ENCODE measurements at places on chromosomes 11 and 22.

- no peak for DNase-seq
Measured at GRCh38 chr11:21534288-21534687, 658.6 kb upstream of the ANO5 start.

DNA sequence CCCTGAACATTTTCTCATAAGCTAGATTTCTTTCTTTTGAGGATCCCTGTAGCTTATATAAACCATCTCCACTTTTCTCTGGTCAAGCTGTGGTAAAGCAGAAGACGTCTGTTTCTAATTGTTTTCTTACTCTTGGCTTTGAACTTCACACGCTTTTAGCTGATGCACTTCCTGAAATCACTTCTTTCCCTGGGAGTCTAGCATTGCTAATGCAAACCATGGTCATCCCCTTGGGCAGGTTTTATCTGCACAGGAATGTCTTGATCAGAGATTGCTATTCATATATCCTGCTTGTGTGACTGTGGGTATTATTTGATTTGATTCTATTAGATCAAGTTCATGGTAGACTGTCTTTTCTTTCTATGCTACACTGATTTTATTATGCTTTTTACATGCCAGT is 199.2 kb upstream of the POU2AF2 start:
- no peak for DNase-seq

- no peak for DNase-seq
Measured at GRCh38 chr11:76155500-76156227, 50.6 kb downstream of the WNT11 start.

DNA sequence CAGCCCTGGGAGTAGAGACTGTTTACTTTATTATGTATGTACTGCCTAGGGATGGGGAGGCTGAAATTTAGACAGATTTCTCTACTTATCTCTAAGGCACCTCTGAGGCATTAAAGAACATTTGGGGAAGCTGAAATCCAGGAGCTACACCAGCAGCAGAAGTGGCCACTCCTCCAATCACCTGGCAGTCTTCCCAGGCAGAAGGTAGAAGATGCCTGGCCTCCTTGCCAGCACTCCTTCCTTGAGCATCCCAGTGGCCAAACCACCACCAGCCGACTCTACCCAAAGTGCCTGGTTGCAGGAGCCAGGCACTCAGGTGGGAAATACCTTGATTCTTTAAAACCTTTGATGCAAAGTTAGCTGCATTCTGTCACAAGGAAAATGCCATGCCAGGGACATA is 1.9 kb upstream of the FAT3 start:
- DNase-seq, result no peak

DNA sequence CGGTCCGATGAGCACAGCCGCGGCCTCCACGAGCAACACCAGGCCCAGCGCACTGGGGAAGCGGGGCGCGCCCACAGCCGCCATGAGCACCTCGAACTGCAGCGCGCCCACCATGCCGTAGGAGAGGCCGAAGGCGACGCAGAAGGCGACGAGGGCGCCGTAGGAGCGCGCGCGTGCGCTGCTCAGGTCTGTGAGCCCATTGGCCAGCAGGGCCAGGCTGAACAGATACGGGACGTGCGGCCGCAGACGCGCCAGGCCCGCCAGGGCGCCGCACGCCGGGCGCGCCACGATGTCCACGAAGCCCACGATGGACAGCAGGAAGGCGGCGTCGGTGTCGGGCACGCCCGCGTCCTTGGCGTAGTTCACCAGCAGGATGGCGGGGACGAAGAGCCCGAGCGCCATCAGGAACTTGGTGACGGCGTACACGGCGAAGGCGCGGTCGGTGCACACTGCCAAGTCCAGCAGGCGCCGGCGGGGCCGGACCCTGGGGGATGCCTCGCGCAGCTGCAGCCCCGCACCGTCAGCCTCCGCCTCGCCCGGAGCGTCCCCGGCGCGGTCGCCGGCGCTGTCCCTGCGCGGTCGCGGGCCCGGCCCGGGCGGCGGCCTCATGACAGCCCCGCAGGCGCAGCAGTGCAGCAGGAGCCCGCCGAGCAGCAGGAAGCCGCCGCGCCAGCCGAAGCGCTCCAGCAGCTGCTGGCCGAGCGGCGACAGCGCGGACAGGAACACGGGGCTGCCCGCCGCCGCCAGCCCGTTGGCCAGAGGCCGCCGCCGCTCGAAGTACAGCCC is 2.9 kb downstream of the SLC16A8 start:
- peak; percentile 42 for DNase-seq

DNA sequence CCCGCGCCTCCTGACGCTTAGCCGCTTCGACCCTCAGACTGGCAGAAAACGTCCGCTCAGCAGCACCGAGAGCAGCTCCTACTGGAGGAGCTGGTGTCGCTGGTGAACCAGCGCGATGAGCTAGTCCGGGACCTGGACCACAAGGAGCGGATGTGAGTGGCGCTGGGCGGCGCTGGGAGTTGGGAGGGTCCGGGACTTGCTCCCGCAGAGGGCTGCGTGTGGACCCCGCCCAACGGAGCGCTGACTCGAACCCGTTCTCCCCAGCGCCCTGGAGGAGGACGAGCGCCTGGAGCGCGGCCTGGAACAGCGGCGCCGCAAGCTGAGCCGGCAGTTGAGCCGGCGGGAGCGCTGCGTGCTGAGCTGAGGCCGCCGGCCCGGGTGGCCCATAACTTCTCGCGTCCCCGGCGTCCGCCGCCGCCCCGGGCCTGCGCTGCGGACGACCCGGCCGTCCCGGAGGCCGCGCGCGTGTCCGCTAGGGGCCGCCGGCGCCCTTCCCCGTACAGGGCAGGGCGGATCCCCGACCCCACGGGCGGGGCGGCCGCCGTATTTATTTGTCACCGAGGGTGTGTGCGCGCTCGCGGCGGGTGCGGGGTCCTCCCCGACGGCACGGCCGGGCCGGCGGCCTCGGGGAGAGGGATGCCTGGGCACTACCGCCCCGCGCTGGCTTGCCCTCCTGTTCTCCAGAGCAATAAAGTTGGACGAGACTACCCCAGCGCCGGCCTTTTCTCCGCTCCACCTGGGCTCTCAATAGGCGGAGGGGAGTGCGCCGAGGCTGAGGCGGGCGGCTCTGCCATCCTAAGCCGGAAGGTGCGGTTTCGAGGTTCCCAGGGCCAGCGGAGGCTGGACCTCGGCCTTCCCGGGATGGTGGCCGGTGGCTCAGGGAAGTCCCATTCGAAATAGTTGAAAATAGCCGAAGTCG is 3.4 kb downstream of the KCNK7 start:
- DNase-seq, result no peak

DNA sequence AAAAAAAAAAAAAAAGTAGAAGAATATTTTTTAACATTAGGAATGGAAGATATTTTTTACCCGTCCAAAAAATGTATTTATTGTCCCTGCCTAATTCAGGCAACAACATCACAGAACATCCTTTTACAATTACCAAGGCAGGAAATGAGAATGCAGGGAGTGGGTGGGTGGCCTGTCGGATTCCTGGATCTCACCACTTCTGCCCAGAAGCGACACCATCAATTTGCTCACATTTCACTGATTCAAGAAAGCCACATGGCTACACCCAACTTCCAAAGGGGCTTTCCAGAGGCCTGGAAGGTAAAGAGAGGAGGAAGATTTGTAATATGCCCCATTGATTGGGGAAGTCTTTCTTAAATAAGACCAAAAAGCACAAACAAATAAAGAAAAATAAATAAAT is 93.8 kb upstream of the CLPB start:
- no peak for DNase-seq

- no peak for DNase-seq
Measured at GRCh38 chr11:78390809-78391208, 26.8 kb downstream of the GAB2 start.

- DNase-seq, result no peak
Measured at GRCh38 chr11:26287067-26287518, 44.8 kb upstream of the ANO3 start.

DNA sequence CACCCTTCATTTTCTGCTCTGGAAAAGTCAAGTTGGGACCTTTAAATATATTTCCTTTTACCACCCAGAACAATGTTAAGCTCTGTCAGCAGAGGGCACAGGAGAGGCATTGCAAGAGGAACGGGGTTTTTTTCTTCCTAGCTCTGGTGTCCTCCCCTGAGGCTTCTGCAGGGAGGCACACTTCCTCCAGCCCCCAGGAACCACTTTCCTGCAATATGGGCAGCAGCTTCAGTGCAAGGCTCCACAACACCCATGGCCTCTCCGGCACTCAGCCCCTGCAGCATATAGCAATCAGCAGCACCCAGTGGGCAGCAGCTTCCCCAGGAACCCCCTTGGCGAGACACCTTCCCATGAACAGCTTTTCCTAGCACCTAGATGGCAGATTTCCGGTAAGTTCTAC is 101.4 kb downstream of the SYT9 start:
- DNase-seq, result peak; percentile 54

DNA sequence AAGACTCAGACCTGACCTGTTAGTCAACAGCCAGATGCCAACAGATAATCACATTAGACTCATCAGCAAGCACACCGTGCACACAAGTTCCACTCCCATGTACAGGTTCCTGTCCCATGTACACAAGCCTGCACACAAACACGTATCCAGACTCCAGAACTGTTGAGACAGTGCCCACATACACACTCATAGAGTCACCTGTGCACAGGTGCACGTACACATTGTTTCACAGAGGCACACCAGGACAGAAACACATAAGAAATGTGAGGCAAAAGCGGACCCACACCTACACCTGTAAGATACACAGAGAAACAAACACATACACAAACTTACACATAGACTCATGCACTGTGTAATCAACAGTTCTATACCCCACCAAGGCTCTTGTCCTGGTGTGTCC is 2.7 kb upstream of the ZNF74 start:
- no peak for DNase-seq

- DNase-seq, result no peak
Measured at GRCh38 chr11:91527380-91528030, 697.1 kb upstream of the FAT3 start.

DNA sequence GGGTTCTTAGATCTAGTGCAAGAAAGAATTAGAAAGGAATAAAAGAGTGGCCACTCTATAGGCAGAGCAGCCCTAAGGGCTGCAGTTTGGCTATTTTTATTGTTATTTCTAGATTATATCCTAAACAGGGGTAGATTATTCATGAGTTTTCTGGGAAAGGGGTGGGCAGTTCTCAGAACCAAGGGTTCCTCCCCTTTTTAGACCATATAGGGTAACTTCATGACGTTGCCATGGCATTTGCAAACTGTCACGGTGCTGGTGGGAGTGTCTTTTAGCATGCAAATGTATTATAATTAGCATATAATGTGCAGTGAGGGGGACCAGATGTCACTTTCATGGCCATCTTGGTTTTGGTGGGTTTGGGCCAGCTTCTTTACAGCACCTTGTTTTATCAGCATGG is 44.6 kb downstream of the METTL15 start:
- no peak for DNase-seq

- DNase-seq, result no peak
Measured at GRCh38 chr11:117183724-117184349, 5.3 kb downstream of the SIDT2 start.

- DNase-seq, result no peak
Measured at GRCh38 chr22:35995772-35996171, 32.9 kb downstream of the RBFOX2 start.

DNA sequence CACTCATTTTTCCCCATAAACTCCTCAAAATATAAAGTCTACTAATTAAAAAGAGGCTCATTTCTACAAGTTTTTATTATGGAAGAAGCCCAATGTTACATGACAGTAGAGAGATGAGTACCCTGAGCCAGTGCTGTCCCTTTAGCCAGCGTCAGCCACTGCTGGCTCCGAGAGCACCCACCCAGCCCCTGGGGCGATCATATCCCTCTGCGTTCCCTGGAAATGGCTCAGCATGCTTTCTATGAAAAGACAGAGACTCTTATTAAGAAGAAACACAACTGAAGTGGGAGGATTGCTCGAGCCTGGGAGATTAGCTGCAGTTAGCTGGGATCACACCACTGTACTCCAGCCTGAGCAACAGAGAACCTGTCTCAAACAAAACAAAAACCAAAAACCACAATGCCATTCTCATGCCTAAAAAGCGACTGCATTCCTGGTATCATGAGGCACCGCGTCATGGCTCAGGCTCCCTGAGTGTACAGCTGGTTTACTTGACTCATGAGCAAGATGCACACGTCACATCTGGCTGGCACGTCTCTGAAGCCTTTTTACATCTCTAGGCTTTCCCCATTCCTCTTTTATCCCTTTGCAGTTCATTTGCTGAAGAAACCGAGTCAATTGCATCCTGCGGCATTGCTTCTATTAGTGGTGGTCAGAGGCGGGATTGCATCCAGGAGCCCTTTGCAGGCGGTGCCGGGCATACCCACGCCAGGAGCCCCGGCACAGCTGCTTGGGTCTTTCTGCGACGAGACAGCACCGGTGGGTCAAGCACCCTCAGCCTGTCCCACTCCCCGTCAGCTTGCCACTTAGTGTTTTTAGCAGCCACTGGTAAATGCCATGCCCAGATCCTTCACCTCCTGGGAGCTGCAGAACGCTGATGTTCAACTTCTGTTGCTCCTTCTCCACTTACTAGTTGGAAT is 119.9 kb downstream of the CTTN start:
- no peak for DNase-seq

DNA sequence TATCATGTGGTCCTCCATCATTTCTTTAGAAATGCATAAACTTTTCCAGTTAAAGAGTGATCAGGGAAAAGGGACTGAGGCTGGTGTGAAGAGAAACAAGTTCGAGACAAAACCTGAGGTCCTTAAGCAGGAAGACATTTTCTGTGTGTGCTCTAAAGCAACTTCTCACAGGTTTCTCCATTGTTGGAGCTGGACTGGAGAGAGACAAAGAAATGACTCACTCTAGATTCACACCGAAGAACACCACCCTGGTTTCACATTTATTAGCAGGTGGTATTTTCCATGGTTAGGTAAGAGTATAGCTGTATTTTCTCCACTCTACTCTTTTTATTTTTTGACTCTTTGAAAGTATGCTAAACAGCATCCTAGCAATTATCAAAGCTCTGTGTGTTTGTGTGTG is 736.4 kb downstream of the KCNA4 start:
- no peak for DNase-seq

- no peak for DNase-seq
Measured at GRCh38 chr11:22431106-22431505, 92.9 kb downstream of the SLC17A6 start.

GRCh38 chr11:61697078-61697502 is 16.9 kb downstream of the DAGLA start:
- DNase-seq, result no peak

GRCh38 chr22:47943729-47944700 is 1181.6 kb downstream of the TBC1D22A start:
- no peak for DNase-seq

- no peak for DNase-seq
Measured at GRCh38 chr11:98040061-98040808, 980.5 kb upstream of the CNTN5 start.
